ENCODE measurements at places on chromosomes 1 and 21.

DNA sequence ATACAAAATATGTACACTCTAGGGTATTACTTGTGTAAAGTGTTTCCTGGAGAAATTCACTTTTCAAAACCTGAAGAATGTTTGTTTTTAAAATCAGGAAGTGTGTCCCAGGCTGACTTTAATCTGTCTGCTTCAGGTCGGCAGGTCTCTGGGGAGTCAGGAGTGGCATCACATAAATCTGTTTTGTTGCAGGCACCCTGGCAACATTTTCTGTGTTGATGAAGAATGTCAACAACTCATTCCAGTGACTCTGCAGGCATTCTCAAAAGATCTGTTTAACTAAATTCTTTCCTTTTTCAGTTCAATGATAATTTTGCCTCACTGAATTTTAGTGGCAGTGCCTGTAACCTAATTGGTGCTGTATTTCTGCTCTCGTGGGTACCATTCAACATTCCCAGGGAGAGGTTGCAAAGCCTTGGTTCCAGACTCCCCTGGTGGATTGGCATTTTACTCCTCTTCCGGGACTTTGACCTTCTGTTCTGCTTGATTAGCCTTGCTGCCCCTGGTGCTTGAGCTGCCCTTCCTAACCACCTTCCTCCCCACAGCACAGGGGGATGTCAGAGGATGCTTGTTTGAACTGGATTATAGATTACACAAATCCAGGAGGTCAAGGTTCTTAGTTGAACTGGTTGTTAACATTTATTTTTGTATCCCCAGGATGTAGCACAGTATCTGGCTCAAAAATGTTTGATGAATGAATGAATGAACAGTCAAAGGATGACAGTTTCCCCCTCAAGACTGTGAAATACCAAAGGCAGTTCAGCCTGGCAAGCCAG is 55.4 kb upstream of the LPGAT1 start:
- DNase-seq, result no peak

- DNase-seq, result no peak
These were observed 41.7 kb downstream of the USP48 start for GRCh38 chr1:21741206-21741605.

GRCh38 chr1:248585266-248585665 is 10.7 kb upstream of the OR2T34 start:
- DNase-seq, result no peak

GRCh38 chr1:56070601-56071000 is 508.8 kb downstream of the PLPP3 start:
- no peak for DNase-seq

- DNase-seq, result no peak
These were observed 27.7 kb downstream of the IL12RB2 start for GRCh38 chr1:67335411-67335810.

DNA sequence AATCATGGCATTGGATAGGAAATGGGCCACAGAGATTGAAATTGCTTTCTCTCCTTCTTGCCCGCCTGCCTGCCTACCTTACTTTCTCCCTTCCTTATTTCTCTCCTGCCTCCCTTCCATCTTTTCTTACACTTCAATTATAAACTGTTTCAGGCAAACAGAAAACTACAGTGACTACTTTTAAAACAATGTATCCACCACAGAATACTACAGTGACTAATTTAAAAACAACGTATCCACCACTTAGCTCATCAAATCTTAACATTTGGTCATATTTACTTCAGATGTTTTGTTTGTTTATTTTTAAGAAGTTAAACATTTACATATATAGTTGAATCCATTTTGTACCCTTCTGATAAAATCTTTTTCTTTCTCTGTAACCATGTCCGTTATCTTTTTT is 54.4 kb downstream of the SNRPE start:
- DNase-seq, result no peak

DNA sequence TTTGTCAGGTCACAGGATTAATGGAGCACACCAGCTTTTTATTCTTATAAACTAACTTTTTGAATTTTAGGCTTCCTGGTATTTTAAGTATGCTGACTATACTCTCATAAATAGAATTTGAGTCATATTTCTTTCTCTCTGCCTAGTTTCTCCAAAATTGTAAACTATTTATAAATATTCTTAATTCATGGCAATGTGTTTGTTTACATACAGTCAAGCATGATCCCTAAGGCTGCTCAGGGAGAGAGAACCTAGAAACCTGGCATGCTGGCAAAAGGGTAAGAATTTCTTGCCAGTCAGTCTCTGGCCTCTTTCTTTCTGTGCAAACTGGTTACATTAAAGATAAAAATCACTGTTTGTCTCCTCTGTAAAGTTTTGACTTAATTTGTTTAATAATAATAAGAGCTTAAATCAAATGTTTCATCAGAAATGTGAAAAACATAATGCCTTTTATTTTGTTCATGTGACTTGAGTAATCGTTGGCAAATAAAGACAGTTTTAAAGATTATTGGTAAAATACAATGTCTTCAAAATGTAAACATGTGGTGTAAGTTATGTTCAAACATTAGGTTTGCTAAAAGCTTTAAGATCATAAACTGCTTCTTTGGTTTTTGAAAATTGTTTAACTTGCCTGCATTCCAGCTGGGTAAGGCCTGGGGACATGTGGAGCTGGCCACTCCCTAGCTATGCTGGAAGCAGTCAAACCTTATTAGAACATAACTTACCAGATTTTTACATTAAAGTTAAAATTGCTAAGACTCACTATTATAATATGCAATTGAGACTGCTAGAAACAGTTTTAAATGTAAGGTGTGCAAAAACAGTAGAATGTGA is 1401.7 kb downstream of the NCAM2 start:
- no peak for DNase-seq

DNA sequence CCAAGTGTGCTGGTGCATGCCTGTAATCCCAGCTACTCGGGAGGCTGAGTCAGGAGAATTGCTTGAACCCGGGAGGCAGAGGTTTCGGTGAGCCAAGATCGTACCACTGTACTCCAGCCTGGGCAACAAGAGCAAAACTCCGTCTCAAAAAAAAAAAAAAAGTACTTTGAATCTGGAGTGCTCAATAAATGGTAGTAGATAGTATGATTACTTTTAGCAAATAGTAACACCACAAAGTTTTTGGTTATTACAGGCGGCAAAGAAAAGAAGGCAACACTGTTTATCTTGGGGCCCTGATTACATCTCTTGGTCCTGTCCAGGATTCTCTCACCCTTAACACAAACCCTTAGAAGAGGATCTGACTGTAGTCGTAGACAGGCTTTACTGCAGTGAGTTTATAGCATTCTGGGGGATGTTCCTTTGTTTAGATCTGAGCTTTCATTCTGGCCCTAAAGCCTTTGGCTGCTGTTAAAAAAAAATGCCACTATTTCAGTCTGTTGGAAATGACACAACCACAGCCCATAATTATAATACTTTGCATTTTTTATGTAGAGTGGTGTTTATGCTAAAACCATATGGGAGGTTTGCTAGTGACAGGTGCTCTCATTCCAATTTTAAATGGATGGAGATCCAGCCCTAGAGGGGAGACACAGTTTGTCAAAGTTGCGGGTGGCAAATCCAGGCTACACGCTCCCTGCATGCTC is 79.7 kb upstream of the SLC2A1 start:
- DNase-seq, result no peak

All from SIG-M5 (cell line).